ENCODE measurements at places on chromosomes 12 and 14. TPM values are rescaled to one million over a fixed set of nuclear protein-coding genes. Genes with fewer than 3 reads are reported as not detected.

- no peak for DNase-seq
Measured at GRCh38 chr12:89453121-89453978, 71.2 kb downstream of the GALNT4 start.

DNA sequence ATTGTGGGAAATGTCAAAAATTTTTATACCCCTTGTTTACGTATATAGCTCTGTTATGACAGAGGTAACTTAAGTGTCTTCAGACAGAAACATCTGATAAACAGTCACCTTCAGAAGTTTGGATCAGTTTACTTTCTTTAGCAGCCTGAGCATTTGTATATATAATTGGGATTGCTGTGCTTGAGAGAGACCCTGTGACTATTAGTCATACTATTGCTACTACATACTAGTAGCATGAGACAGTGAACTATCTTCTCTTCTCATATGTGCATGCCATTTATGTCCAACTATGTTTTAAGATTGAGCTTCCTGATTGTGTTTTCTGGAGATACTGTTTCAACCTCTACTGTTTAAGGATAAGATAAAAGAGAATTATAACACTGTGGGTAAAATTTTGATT, 101.5 kb downstream of the PDE6H start:
- no peak for DNase-seq

DNA sequence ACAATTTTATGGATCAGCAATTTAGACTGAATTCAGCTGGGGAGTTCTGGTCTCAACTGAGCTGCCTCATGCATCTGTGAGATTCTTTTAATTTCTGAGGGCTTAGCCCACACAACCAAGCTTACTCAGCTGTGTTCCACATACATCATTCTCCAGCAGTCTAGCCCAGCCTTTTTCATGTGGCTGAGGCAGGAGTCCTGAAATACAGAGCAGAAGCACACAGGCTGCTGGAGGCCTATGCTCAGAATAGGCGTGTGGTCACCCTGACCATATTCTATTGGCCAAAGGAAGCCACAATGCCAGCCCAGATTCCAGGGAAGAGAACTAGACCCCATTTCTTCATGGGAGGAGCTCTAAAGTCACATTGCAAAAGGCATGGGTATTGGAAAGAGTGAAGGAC, 72.3 kb upstream of the DHRS4 start:
- peak; percentile 62 for DNase-seq

DNA sequence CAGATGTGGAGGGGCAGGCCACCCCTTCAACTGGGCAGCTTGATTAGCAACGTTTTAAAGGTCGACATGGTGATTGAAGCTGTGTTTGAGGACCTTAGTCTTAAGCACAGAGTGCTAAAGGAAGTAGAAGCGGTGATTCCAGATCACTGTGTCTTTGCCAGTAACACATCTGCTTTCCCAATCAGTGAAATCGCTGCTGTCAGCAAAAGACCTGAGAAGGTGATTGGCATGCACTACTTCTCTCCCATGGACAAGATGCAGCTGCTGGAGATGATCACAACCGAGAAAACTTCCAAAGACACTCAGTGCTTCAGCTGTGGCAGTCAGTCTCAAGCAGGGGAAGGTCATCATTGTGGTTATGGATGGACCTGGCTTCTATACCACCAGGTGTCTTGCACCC, 23.9 kb upstream of the AICDA start:
- DNase-seq, result no peak

- no peak for DNase-seq
Measured at GRCh38 chr12:6538420-6539313, 4.3 kb downstream of the GAPDH start.

GRCh38 chr14:85549697-85550096, 19.8 kb downstream of the FLRT2 start:
- DNase-seq, result no peak

DNA sequence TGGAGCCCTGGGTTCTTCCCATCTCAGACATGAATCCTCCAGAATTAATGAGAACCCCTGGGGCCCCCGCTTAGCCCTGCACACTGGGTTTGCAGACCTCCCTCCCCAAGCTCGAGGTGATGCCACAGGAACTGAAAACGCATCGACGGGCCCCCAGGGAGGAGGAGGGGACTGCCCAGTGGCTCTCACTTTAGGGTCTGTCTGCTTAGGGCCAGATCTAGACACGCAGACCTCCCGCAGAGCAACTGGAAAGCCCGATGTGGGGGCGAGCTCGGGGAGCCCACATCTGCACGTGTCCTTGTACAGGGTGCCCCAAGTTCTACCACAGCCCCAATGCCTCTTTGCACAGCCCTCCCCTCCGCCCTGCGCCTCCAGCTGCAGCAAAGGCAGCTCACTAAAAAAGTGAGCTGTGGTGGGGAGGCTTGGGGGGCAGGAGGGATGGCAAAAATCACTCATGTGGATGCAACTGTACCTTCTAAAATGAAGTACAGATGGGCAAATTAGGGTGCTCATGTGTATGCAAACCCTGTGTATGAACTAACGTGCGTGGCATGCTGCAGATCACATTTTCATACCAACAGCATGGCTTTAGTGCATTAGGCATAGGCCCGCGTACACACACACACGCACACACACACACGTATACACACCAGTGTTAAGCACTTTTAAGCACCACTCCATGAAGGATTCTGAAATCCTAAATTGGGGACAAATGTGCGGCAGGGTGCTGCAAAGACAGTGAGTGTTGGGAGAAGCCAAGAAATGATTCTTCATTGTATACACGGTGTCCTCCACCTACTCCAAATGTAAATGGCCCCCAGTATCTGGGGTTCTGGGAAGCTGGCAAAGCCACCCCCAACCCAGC, 99.9 kb upstream of the MAP1LC3B2 start:
- no peak for DNase-seq

The CD27 gene
- total RNA-seq, result not detected

DNA sequence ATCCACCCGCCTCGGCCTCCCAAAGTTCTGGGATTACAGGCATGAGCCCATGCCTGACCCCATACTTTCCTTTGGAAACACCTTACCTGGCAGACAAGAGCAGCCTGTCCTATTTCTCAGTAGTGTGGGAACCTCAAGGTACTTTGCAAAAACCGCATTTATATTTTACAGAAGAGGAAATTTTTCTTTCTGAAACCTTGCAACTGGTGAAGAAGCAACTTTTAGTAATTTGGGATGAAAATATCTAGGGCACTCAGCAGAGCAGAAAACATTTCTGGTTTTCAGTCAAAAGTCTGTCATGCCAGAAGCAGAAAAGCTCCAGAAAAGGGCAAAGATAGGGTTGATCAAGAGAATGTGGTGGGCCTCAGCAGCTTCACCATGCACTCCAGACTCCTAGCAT, 21.2 kb downstream of the HVCN1 start:
- no peak for DNase-seq

The TNFRSF1A gene
- 308 TPM for total RNA-seq

DNA sequence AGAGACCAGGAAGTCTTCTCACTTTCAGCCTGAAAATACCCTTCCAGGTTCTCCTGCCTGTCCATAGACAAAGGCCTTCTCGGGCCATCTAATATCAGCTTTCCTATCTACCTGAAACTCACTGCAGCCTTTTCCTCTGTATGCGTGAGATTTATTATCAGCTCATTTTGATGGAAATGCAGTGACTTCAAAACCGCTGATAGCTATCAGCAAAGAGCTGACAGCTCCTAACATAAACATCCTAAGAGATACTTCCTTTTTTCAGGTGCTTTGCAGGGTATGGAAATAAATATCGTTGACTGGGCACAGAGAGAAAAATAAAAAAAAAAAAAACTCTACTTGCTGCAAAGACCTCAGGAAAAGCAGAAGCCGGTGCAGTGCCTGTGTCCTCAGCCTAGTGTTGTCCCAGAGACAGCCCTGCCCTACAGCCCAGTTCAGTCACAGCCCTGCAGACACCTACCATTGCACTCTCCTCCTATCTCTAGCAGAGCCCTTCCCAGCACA, 215.0 kb upstream of the EGLN3 start:
- no peak for DNase-seq

The GPR132 gene
- total RNA-seq, result 8.0 TPM

- DNase-seq, result no peak
Measured at GRCh38 chr12:100675432-100675831, 101.9 kb downstream of the GAS2L3 start.

DNA sequence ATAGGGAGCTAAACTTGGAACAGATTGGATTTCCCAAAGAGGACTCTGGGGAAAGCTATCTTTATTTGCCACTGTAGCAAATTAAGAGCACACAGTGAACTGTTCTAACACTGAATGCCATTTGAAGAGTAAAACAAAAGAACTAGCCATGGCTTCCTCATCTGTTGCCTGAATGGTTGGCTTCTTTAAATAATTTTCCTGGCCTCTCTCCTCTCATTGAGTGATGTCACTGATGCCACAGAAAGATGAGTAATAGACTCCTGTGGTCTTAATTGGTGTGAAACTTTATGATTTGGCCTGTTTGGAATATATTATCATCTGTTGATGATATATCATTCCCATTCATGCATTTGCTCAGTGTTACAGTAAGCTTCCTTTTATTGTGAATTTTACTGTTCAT, 42.5 kb downstream of the WDR20 start:
- DNase-seq, result no peak

DNA sequence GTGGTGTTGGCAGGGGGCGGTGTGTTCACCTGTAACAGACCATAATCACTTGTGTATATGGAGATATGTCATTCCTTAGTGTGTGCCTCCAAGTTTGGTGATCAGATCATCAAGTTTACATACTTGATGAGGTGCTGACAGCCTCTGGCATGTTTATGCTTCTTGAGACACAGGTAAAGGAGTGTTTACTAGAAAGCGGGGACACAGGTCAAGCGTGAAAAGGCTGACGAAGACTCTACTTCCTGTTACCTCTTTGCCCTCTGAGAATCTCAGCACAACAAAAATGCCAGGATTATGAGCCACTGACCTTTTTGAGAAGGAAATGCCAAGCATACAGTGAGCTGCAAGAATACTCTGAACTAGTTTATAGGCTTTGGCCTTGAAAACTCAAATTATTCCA, 29.6 kb downstream of the PRDM4 start:
- DNase-seq, result no peak

The AQP2 gene
- total RNA-seq, result not detected

DNA sequence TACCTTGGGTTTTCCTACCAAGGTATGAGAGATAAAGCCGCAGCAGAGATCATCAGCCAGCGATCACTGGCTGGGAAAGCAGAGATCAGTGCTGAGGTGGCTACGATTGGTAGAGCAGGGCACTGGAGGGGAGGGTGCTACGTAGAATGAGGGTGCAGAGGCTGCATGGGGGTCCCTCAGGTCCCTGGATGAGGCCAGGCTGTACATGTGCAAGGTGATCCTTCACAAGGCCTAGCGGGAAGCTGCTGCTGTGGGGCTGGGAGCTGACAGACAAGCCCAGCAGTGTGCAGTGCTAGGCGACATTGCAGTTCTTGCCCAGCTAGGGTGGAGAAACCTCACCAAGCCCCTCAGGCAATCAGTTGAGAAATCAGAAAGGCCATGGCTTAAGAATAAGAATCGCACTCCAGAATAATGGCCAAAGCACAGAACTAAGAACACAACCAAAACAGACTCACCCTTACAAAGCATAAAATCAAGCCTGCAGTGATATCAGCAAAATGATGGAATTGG, 37.2 kb upstream of the GPR132 start:
- no peak for DNase-seq

DNA sequence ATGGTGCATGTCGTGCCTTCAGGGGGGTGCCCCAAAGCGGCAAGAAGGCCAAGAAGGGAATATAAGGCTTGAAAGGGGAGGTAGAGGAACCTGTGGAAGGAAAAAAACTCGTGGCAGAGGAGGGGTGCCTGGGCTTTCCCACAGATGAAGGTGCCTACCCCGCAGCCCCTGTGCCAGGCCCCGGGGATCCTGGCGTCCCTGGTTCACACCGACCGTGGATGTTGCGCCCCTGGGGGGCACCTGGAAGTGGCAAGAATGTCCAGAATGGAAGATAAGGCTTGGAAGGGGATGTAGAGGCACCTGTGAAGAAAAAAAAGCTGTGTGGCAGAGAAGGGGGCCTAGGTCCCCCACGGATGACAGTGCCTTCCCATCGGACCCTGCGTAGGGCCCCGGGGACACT, 282.2 kb downstream of the ALG10 start:
- DNase-seq, result no peak

- DNase-seq, result peak; percentile 83
Measured at GRCh38 chr12:106039242-106039641, 99.5 kb downstream of the NUAK1 start.

DNA sequence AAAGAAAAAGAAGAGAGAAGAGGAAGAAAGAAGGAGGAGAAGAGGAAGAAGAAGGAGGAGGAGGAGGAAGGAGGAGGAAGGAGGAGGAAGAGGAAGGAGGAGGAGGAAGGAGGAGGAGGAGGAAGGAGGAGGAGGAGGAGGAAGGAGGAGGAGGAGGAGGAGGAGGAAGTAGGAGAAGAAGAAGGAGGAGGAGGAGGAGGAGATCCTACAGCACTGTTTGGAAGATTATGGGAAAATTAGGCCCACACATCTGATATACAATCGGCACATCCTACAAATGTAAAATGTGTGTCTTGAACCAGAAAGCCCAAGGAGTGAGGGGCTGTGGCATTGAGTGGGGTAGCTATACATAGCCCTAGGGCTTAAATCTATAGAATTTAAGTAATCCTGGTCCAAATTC, 12.0 kb downstream of the BDKRB2 start:
- DNase-seq, result no peak

The GPR84 gene
- not detected for total RNA-seq

The ADAM20 gene
- total RNA-seq, result 0.33 TPM

GRCh38 chr14:74875941-74876913, at the start of gene PROX2:
Gene PROX2, minus strand, starts transcription at chr14:74876145. Its CDS starts 12,311 bp downstream, at chr14:74863834.
- DNase-seq, result no peak

- DNase-seq, result no peak
Measured at GRCh38 chr12:124469193-124469888, 98.1 kb downstream of the NCOR2 start.

The NDRG2 gene
- total RNA-seq, result 175 TPM

DNA sequence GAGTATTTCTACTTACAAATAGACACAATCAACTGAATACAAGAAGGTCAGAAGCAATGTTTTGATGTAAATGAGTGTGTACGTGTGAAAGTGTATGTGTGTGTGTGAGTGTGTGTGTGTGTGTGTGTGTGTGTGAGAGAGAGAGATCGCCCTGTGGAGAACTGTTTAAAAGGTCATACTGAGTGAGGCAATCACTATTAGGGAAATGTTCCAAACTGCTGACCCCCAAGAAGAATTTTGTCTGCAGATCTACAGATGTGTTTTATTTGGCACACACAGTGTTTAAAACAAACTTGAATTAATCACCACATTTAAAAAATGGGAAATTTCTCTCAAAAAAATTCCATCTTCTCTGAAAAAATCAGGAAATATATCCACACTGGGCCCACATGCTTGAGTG, 1069.1 kb downstream of the SLC6A15 start:
- no peak for DNase-seq

The PMCH gene
- not detected for total RNA-seq

- no peak for DNase-seq
Measured at GRCh38 chr12:18551701-18552100, 186.1 kb downstream of the PLCZ1 start.

DNA sequence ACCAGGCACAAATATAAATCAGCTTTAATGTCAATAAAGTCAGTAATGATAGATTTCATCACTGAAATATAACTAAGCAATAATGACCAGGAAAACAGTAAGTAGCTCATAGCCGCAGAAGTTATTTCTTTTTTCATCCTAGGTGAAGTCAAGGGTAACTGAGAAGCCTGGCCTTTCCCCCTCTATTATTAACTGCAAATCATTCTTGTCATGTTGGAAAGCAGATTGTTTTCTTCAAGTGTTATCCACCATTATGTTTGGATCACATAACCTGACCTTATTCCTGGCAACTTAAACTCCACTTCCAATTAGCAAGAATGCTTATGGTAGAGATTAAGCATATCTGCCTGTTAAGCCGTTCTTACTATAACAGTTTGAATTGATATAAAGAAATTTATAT, 603.4 kb upstream of the FOXG1 start:
- no peak for DNase-seq

The NOXRED1 gene
- 0.29 TPM for total RNA-seq

All from esophagus muscularis mucosa (tissue), 4 donors.